AG08395 (cell line): ENCODE measurements at places on chromosomes 1 and 21.

DNA sequence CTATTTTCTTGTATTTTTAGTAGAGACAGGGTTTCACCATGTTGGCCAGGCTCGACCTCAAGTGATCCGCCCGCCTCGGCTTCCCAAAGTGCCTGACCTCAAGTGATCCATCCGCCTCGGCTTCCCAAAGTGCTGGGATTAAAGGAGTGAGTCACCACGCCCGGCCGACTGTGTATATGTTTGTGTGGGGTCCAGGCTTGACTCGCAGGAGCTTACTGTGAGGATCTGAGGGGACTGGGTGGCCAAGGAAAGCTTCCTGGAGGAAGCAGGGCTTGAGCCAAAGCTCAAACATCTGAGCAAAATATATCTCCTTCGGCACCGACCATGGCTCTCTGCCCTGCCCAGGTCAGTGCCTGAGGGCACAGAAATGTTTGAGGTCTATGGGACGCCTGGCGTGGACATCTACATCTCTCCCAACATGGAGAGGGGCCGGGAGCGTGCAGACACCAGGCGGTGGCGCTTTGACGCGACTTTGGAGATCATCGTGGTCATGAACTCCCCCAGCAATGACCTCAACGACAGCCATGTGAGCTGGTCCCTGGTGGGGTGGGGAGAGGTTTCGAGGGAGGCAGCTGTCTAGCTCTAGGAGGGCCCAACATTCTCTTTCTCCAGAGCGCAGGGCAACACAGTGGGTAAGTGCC, 10.5 kb downstream of the PADI3 start:
- DNase-seq: no peak

DNA sequence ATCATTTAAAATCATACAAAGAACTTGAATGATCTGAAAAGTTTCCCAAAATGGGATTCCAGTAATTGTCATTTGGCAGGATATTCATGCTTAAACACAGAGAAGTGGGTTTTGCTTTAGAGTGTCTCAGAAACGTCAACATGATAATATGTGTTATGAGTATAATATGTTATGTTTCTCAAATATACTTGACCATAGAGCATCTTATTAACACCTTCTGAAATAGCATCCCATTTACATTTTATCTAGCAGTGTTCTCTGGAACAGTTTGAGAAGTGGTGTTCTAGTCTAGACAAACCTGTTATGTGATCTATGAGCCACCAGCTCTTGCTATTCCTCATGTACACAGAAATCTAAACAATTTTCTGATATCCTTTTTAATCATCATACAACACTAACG, 588.8 kb upstream of the PBX1 start:
- no peak for DNase-seq

GRCh38 chr1:162134646-162135045, 65.2 kb downstream of the NOS1AP start:
- DNase-seq: no peak

DNA sequence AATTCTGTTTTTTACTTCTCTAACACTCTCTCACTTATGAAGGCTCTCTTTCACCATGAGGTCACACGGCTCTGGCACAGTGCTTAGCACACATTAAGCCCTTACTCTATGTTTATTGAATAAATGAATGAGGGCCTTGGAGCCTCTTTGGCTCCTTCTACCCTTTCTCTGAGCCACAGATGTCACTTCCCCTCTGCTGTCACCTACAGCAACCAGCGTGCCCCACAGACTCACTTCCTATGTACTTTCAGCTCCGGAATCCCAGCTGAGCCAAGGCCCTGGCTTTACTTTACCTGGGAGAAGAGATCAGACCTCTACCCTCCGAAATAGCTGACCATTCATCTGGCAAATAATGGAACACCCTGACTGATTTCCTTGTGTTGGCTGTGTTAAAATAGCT, 53.7 kb upstream of the HMCN1 start:
- no peak for DNase-seq

DNA sequence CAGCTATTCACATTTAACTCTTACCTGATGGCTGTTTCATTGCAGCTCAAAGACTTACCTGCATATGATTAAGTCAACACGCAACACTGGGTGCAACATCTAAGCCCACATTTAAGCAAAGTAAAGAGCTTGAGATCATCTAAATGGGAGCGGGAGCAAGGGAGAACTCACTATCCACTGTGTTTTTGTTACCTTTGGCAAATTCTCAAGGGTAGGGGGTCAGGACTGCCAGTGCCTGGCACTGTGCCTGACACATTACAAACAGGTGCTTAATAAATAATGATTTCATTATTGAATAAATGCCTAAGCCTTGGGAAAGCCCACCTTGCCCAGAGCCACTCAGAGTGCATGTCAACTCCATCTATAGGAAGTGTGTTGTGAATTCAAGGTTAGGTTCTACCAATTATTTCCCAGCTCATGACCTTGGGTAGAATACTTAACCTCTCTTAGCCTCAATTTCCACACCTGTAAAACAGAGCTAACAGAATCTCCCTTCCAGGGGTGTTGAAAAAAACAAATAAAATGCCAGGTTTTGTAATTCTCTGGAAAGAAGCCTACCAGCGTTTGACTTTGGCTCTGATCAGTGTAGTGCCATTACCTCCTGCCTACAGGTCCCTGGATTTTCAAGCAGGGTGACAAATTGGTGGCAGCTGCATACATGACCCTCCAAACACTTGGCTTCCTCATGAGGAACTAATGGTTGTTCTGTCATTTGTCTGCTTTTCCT, 109.7 kb downstream of the TGFBR3 start:
- no peak for DNase-seq

DNA sequence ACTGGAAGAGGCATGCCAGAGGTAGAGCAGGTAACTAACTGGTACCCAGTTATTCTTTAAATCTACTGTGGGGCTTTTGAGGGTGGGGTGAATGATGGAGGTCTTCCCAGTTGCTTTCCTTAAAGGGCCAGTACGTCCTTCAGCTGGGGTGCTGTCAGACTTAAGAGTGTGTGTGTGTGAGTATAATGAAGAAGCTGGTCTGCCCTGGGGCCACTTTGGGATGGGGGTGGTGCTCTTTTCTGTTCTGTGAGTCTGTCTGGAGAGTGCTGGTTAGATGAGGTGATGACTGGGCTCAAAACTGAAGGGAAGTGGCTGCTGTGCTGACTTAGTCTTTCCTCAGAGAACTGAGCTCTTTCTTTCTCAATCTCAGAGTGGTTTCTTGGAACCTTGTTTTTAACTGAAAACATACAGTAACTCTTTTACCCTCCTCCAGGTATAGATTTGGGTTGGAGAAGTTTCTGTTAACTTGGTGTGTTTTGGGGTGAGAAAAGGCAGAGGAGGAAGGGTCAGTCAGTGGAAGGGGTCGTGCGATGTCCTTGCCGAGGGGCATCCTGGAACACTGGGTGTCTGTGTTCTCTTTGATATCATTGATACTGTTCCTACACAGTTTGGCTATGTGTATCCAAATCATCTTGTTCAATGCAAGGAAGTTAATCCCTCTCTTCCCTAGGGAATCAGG, 746 bp downstream of the MACF1 start:
- DNase-seq: peak; percentile 64

DNA sequence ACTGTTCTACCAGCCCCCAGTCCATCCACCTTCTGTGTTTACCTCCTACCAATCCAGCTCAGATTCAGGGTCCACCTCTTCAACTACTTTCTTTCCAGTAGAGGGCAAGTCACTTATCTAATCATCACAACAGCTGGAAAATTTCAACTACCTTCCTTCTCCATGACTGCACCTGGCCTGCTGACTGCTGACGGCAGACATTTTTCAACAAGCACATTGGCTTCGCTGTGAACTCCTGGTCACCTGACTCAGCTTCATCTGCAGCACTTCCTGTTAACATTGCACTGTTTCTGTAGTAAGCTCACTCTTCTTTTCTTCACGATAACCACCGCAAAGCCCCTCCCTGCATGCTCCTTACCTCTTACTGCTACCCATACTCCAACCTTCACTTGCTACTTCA, 405.7 kb downstream of the NTNG1 start:
- DNase-seq: no peak

DNA sequence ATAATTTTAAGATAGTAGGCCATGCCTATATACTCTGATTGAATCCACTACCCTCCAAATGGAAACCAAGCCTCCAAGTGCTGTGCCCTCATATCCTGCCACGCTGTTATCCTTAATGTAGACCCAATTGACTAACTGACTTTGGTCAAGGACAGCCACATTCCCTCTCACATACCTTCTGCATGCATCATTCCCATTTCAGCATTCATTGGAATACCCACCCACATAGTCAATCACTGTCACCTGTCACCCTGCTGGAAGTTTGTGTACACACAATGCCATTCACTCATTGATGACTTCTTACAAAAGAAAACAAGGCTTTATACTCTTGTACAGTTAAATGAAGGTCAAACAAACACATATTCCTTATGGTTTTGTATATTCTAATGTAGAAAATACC, 221.1 kb upstream of the PBX1 start:
- DNase-seq: no peak

- DNase-seq: no peak
These were observed 5.3 kb upstream of the CELSR2 start for GRCh38 chr1:109243860-109244552.

DNA sequence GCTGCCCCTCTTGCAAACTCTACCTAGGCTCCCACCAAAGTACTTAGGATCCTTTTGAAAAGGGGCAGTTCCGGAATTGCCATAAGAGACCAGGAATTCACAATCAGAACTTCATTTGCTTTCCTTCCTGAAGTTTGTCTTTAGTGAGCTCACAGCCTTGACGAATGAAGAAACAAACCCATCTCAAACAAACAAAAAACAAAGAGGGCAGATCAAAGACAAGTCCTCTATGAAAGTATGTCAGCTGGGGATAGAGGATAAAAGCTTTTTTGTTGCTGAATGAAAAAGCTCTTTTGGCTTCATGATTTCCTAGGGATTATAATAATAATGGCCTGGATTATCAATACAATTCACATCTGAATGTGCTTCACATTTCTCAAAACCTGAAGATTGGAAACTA, 357.9 kb upstream of the DUSP10 start:
- no peak for DNase-seq

GRCh38 chr1:202501281-202501680, 152.8 kb downstream of the PPP1R12B start:
- DNase-seq: peak; percentile 42
